ENCODE measurements at places on chromosomes 5 and 9.

DNA sequence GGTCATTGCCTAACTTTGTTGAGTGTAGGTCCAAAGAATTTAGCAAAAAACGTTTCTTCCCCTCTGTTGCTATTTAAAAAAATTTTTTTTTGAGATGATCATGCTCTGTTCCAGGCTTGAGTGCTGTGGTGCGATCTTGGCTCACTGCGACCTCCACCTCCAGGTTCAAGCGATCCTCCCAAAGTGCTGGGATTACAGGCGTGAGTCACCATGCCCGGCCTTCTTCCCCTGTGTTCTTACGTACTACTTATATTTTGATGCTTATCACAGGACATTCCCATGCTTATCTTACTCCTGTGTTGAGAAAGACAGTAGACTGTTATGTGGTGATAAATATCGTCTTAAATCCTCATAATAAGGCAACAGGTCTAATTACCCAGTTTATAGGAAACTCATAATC lies 2.5 kb downstream of the ACER2 start:
- DNase-seq, result no peak

DNA sequence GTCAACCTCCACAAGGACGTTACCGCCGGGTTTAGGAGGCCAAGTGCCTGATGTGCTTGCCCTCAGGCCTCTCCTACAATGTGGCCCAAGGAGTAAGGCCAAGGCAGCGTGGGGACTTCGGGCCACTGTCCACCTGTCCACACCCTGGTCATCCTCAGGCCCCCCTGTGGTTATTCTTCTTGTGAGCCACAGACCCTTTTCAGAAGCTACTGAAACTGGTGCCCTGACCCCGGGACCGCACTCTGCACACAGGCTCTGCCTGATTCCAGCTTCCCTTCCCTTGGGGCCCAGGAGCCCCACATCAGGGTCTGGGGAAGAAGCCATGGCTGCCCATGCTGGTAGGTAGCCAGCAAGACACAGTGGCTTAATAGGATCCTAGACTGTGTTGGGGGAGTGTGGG lies 128.8 kb downstream of the OLFM1 start:
- DNase-seq, result no peak

- no peak for DNase-seq
These were observed 6.0 kb downstream of the LRSAM1 start for GRCh38 chr9:127457191-127457878.

- no peak for DNase-seq
These were observed 103.2 kb upstream of the VCAN start for GRCh38 chr5:83368319-83368718.

DNA sequence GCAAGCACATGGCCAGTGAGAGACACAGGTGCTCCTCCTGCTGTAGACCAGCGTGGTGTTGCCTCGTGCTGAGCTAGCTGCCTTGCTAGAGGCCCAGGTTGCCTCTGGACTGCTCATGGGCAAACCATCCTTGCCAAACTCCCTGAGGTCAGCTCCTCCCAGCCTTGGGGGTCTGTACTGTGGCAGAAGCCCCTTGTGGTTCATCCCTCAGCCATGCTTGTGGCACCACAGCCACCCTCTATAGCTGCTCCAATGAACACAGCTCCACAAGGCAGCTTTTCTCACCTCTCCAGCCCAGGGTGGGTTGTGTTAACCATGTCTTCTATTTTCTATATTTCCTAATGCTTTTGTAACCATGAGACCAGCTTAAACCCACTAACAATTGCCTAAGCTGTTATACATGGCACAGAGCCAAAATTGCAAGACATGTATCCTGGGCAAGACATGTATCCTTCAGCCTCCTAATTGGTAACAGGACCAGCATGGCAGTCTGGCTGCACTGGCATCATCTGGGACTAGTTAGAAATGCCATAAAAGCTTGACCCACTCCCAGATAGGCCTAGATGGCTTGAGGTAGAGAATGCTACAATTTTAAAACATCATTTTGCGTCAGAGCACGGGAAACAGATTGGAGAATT lies 183.1 kb upstream of the S1PR3 start:
- DNase-seq, result no peak

DNA sequence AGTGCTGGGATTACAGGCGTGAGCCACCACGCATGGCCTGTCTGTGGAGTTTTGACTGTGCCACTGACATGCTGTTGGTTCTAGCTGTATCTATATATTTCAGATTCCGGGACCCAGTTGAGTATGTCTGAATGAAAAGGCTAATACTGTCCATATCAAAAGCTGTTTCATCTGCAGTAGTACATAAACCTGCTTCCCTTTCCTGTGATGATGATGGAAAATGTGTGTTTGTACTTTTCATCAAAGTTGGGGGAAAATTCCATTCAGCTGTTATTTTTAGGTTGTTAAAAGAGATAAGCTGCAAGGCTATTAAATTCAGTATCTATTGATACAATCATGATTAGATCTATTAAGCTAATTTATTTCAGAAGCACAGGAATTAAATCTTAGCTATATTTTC lies 237.6 kb upstream of the ADAMTSL1 start:
- no peak for DNase-seq

Data from stimulated activated CD8-positive, alpha-beta memory T cell treated with anti-CD3 and anti-CD28 coated beads, Interleukin-4, amount 100 ng/mL, for 1 hour (primary cell).